ENCODE measurements at places on chromosomes 13 and 19.

- no peak for DNase-seq
Observed at GRCh38 chr19:39203372-39204341, at the start of gene SYCN. Gene SYCN, minus strand, starts transcription at chr19:39204263. Its CDS starts 9 bp downstream, at chr19:39204254.

DNA sequence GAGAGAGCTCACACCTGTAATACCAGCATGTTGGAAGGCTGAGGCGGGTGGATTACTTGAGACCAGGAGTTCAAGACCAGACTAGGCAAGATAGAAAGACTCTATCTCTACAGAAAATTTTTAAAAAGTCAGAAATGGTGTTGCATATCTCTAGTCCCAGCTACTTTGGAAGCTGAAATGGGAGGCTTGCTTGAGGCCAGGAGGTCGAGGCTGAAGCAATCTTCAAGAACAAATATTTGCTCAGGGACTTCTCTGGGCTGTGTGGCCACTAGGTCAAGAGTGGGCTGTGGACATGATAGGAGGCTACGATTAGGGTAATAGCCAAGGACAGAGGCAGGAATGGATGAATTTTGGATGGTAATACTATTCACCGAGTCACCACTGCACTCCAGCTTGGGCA is 135.8 kb upstream of the PEG3 start:
- DNase-seq: no peak

- DNase-seq: no peak
Observed at GRCh38 chr19:9877780-9878510, 42.8 kb downstream of the PIN1 start.

DNA sequence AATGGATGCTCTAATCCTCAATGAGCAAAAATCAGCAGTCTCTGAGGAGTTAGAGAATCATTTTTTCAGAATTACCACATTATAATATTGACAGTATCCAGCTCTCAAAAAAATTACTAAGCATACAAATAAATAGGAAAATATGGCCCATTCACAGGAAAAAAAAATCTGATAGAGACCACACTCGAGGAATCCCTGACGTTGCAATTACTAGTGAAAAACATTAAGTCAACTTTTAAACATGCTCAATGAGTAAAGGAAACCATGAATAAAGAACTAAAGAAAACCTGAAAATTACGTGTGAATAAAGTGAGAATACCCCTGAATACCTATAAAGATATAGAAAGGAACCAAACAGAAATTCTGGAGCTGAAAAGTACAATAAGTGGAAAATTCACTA is 38.7 kb upstream of the ZNF780A start:
- no peak for DNase-seq
